Pancreas (tissue), 10 donors: ENCODE measurements at places on chromosomes 11 and 22. TPM values are rescaled to one million over a fixed set of nuclear protein-coding genes. Genes with fewer than 3 reads are reported as not detected.
A peak's percentile ranks its signal among the peaks of the same experiment; 100 is the strongest.

The TRIM22 gene
- total RNA-seq = 24.7 TPM

The PNPLA3 gene
- total RNA-seq = 0.17 TPM

The IGSF22 gene
- 0.16 TPM for total RNA-seq

The CTSW gene
- 0.14 TPM for total RNA-seq

The APLNR gene
- total RNA-seq = 0.41 TPM

The NOX4 gene
- total RNA-seq = 0.32 TPM

The JHY gene
- total RNA-seq = 1.4 TPM

The DBX1 gene
- total RNA-seq = not detected

The VWCE gene
- total RNA-seq = 0.90 TPM

DNA sequence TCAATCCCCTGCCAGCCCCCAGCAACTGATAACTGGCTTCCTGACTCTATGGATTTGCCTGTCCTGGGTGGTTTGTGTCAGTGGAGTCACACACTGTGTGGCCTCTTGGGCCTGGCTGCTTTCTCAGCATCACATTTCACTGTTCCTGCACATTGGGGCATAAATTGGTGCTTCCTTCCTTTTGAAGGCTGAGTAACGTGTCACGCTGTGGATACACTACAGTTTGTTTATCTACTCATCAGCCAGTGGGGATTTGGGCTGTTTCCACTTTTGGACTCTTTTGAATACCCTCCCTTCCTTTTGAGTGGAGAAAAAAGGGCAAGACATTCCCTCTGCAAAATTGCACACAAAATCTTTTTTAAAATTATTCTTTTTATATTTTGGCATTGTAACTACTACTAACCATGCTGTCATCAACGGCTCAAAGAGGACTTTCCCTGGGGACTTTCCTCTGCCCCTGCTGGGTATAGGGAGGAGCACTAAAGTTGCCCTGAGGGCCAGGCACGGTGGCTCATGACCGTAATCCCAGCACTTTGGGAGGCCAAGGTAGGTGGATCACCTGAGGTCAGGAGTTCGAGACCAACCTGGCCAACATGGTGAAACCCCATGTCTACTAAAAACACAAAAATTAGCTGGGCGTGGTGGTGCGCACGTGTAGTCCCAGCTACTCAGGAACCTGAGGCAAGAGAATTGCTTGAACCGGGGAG is 7.8 kb upstream of the CELSR1 start:
- H3K27me3 ChIP-seq = no peaks in the 10 kb centered on the region
- no peak overlapping the region for H3K27ac ChIP-seq
- H3K36me3 ChIP-seq = no peaks in the 10 kb centered on the region
- DNase-seq = no peak
- H3K4me3 ChIP-seq = no peak overlapping the region
- no peaks in the 10 kb centered on the region for H3K4me1 ChIP-seq

- DNase-seq = no peak
- no peak overlapping the region for H3K4me3 ChIP-seq
- no peaks in the 10 kb centered on the region for H3K4me1 ChIP-seq
- no peaks in the 10 kb centered on the region for H3K36me3 ChIP-seq
- no peaks in the 10 kb centered on the region for H3K27me3 ChIP-seq
- H3K27ac ChIP-seq = no peak overlapping the region
Observed at GRCh38 chr11:76621466-76621865, 49.1 kb downstream of the LRRC32 start.

- DNase-seq = no peak
- no peaks in the 10 kb centered on the region for H3K36me3 ChIP-seq
- H3K27me3 ChIP-seq = no peaks in the 10 kb centered on the region
- H3K4me1 ChIP-seq = peaks cover 8% of the 10 kb centered on the region
- no peak overlapping the region for H3K27ac ChIP-seq
- H3K4me3 ChIP-seq = no peak overlapping the region
Observed at GRCh38 chr22:46764140-46764680, 1.8 kb downstream of the TBC1D22A start.

DNA sequence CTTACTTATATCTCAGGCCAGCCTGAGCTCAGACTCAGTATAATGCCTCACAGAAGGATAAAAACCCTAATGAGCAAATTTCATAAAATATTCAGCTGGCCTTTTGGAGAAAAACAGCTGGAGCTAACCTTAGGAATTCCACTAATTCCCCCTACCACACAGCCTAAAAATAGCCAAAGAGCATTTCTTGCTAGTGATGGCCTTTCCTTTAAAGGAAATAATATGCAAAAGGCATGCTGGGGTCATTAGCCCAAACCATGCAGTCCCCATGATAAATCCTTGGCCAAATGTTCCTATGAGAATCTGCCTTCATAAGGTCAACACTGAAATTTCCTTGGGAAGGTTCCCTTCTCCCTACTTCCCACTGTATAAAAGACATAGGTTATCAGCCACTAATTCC is 38.2 kb downstream of the SYTL2 start:
- H3K27me3 ChIP-seq = no peaks in the 10 kb centered on the region
- no peak overlapping the region for H3K27ac ChIP-seq
- no peak overlapping the region for H3K4me3 ChIP-seq
- DNase-seq = no peak
- no peaks in the 10 kb centered on the region for H3K4me1 ChIP-seq

GRCh38 chr11:73157101-73158010 is 15.2 kb upstream of the FCHSD2 start:
- no peaks in the 10 kb centered on the region for H3K4me1 ChIP-seq
- no peak overlapping the region for H3K27ac ChIP-seq
- no peaks in the 10 kb centered on the region for H3K27me3 ChIP-seq
- H3K4me3 ChIP-seq = no peak overlapping the region

DNA sequence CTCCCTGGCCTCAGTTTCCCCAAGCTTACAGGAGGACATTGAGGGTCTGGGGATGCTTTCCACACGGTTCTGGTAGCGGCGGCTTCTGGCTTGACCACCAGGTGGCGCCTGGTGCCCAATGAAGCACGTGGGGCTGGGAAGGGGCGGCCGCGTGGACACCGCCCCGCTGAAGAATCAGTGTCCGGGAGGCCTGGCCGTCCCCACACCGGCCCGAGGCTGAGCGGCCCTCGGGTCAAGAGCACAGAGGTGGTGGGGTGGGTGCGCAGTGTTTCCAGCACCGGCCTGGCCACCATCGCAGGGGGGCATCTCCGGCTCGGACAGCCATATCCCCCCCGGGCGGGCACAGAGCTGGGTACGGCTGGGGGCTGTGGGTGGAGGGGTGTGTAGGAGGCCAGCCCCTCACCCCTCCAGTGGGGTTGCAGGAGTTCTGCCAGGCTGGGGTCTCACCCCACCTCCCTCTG is 27.8 kb upstream of the PPARA start:
- DNase-seq = no peak
- no peaks in the 10 kb centered on the region for H3K27me3 ChIP-seq
- no peak overlapping the region for H3K27ac ChIP-seq
- H3K4me3 ChIP-seq = no peak overlapping the region
- no peaks in the 10 kb centered on the region for H3K4me1 ChIP-seq

DNA sequence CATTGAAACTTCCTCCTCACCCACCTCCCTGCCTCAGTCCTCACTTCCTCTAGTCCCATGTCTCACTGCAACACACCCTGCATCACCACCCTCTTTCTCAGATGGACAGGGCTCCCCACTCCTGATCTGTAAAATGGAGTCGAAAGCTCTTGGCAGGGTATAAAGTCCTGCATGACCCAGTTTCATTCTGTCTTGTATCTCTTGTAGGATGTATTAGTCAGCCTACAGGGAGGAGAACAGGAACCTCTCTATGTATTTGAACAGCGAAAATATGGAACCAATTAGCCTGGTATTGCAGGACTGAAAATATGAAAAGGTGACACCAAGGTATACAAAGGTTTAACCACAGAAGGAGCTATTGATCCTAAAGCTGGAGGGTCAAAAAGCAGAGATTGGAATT is 156.9 kb upstream of the SNX19 start:
- H3K27me3 ChIP-seq = no peaks in the 10 kb centered on the region
- no peaks in the 10 kb centered on the region for H3K36me3 ChIP-seq
- no peak overlapping the region for H3K27ac ChIP-seq
- DNase-seq = no peak
- no peaks in the 10 kb centered on the region for H3K4me1 ChIP-seq

DNA sequence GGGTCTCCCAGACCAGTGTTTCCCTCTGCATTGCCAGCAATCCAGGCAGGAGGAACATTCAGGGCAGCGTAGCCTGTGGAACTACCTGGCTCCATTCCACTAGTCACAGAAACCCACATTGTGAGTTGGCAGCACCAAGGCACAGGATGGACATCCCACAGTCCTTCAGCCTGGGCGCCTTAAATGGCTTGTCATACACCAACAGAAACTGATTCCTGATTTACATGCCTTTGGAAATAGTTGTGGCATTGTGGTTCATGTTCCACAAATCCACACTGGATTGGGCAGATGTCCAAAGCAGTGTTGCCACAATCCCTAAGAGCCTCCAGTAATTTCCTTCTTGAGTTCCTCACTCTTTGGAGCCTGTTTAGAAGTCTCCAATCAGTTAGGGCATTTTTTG is 225.6 kb downstream of the BLID start:
- no peak for DNase-seq
- no peak overlapping the region for H3K4me3 ChIP-seq
- H3K27ac ChIP-seq = no peak overlapping the region

- peak overlapping the region; percentile 93 for H3K27ac ChIP-seq
- H3K4me1 ChIP-seq = peaks cover 30% of the 10 kb centered on the region
- H3K27me3 ChIP-seq = no peaks in the 10 kb centered on the region
- no peaks in the 10 kb centered on the region for H3K36me3 ChIP-seq
- peak overlapping the region; percentile 5 for H3K4me3 ChIP-seq
Observed at GRCh38 chr22:38923463-38924346, 33.7 kb upstream of the APOBEC3A start.

GRCh38 chr22:30731658-30732057 is 37.0 kb downstream of the OSBP2 start:
- DNase-seq = no peak
- H3K4me1 ChIP-seq = no peaks in the 10 kb centered on the region
- H3K27me3 ChIP-seq = no peaks in the 10 kb centered on the region
- H3K27ac ChIP-seq = no peak overlapping the region
- no peak overlapping the region for H3K4me3 ChIP-seq
- no peaks in the 10 kb centered on the region for H3K36me3 ChIP-seq
